ENCODE measurements at places on chromosomes 7 and 10.

DNA sequence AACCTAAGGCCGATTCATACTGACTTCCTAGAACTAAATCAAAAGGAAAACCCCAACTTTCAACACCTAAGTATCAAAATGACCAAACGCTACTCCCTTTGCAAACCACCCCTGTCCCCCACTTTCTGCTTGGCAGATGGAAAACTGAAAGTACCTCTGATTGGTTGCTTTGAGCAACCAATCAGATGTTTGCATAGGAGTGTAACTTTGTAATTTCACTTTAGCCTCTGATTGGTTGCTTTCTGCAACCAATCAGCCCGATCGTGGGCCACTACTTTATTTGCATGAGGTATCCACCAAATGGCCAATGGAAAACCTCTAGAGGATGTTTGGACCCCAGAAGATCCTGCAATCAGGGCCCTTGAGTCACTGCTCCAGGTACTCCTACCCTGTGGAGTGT, 12.3 kb upstream of the SNX10 start:
- no peak for DNase-seq

GRCh38 chr7:70595755-70596597, 536.0 kb upstream of the GALNT17 start:
- no peak for DNase-seq

DNA sequence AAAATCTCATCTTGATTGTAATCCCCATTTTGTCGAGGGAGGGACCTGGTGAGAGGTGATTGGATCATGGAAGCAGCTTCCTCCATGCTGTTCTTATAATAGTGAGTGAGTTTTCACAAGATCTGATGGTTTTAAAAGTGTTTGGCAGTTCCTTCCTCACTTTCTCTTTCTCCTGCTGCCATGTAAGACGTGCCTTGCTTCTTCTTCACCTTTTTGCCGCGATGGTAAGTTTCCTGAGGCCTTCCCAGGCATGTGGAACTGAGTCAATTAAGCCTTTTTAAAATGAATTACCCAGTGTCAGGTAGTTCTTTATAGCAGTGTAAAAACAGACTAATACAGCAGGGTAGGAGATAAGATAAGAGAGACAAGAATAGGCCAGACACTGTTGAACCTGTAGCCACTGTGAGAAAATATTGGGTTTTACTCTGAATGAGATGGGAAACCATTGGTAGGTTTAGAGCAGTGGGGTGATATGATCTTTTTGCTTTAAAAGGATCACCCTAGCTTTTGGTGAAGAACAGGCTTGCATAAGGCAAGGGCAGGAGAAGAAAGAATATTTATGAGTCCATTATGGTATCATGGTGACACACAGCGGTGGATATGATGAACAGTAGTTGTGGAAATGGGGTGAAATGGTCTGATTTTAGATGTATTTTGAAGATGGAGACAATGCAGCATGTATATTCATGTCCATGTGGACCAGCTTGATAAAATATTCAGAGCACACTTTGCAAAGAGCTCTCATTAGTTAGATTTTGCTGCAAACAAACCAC, 11.5 kb downstream of the OR6B1 start:
- no peak for DNase-seq

GRCh38 chr7:46626691-46627310, 705.7 kb upstream of the IGFBP3 start:
- peak; percentile 3 for DNase-seq

DNA sequence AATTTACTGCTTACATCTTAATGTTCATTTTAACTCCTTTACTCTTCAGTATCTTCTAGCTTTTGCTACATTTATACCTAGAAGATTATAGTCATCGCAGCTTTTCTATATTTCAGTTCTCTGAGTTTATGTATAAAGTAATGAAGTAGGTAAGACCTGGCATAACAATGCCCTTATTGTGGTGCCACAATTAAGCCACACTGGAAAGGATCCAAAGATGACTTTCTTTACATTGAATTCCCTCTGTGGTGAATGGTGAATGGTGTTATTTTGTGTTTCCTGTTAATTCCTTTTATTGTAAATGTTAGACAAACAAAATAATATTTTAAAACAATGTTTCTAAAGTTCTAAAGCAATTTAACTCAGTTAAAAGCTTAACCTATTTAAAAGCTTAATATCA, 36.2 kb downstream of the SEMA3D start:
- DNase-seq: no peak

DNA sequence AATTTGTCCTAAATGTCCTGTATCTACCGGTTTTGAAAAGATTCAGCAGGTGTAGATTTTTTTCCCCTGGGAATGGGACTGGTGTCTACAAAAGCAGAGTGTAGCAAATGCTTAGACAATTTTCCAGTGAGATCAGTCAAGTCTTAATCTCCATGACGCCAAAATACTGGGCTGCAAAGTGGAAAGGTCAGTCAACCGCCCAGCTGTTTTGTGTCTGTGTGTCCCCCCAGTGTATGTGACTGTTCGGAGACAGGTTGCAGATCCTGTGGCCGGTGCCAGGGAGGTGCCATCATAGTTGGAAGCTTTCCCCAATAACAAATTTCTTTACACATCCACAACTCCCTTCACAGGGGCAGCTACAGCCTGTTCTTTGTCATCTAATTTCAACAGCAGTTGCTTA, 263.8 kb downstream of the ARHGAP12 start:
- DNase-seq: no peak

- no peak for DNase-seq
Measured at GRCh38 chr7:43302211-43302711, 189.8 kb downstream of the HECW1 start.

DNA sequence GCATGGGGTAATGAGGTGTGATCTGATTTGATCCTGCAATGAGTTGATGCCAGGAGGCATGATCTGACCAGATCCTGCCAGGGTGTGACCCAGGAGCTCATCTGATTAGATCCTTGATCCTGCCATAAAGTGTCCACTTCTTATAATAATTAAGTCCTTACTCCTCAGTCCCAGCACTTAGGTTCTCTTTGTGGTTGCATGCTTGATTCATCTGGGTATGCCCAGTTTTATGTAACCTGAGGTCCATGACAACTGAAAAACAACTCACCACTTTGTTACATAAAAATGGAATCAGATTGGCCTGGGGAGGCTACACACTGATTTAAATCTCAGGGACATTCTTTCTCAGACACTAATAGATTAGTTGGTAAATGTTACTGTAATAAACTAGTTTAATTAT, 19.1 kb downstream of the ACADSB start:
- no peak for DNase-seq

DNA sequence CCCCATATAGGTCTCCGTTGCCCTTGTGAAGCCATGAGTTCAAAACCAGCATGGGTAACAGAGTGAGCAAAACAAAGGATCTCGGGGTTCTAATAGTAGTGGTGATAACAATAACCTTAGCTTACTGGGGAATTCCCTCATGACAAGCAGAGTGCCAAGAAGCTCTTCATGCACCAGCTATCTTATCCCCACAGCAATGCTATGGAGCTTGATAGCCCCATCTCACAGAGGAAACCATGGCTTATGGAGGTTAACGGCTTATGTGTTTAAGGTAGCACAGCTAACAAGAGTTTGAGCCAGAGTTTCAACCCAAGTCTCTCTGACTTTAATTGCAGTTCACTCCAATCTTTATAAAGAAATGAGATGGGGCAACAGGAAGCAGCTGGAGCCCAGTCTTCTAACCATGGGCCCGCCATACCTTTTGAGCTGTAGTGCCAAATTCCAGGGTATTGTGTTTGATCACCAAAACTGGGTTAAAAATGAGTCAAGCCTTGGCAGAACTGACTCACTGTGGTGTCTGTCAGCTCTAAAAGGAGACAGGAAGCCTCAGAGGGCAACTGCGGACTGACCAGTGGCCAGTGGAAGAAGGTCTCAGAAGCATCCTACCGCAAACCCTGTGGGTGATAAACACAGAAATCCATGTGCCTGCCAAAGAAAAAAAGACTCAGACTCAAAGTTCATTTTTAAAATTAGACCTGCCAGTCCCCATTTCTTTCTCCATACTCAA, 16.5 kb upstream of the PLAU start:
- DNase-seq: no peak

DNA sequence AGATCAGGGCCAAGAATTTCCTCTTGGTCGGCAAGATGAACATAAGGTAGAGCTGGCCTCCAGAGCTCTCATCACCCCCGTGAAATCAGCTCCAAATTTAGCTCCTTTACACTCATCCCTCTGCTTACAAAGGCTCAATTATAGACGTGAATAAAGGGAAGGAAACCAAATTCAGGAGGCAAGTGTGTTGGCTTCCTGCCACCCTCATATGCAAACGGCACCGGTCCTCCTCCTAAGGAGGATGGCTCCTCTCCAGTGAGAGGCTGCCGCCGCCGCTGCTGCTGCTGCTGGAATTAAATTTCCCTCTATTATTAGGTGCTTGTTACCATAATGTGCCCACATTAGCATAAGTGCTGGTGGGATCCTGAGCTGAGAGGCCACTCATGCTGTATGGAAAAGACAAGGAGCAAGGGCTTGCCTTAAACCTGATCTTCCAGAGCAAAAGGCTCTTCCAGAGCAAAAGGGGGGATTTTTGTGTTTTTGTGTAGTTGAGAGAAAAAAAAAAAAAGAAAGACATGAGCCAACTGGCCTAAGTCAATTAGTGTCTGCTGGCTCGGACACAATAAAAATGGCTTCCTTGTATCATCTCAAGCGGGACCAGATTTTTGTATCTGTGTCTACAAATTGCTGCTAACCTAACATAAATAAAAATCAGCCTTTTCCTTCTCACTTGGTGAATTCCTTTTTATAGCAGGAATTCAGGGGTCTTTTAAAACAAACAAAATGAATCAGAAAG, 68.4 kb downstream of the CDHR3 start:
- peak; percentile 61 for DNase-seq

DNA sequence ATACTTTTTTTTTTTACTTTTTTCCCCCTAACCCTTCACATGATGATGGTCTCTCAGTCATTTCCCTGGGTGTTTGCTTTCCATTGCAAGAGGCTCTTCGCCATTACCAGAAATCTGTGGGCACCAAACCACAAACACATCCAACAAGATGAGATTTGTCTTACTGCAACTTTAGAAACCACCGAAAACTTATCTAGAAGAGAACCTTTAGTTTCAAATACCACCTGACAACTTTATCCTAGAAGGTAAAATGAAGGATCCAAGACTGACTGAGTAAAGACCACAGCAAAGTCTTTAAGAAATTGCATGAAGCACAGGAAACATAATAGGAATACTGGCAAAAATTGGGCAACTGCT, 363.3 kb upstream of the MBL2 start:
- DNase-seq: no peak

- peak; percentile 54 for DNase-seq
Measured at GRCh38 chr10:124626759-124627380, 117.3 kb downstream of the FAM53B start.

DNA sequence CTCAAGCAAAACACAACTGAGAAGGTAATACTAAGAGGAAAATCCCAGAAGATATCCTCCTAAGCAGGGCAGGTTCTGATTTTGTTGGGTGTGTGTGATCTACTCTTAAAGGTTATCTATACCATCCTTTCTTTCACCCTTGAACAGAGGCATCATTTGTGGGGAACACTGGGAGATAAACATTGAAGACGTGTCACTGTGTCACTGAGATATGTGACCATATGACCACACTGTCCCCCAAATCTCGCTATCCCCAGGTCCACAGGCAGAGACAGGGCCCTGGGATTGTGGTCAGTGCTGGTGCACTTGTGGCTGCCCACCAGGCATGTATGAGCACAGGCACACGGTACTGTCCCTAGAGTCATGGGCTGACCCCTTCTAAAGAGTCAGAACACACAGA, 30.0 kb downstream of the TECTB start:
- DNase-seq: no peak

DNA sequence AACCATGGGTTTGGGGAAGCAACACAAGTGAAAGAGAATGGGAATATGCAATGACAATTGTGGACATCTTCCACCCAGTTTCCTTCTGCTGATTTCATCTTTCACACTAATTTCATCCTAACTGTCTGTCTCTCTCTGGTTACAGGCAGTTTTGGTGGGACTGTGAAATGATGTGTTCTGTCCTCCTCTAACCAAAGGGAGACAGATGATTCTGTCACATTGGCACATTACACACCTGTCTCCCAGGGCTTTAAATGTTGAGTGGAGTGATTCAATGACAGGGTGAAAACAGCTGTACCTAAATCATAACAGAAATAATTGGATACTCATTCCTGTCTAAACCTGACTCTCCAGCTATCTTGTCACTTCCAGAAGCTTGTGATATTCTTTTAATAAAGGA, 60.0 kb downstream of the DGKB start:
- no peak for DNase-seq

GRCh38 chr7:151397026-151397425, 12.8 kb downstream of the WDR86 start:
- DNase-seq: no peak

DNA sequence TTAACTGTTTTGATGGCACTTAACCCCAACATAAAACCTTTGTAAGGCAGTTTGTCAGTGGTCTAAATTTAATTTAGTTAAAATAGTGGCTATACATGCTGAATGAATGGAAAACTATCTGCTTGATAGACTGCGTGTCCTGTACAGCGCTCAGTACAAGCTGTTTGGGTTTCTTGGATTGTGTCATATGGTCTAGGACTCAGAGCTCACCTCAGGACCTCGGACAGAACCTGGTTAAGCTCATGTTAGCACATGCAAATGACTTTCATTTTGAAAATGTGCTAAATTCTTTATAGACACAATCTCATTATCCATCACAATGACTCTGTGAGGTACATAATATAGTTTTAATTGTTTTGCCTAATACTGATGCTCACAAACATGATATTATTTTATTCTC, 55.7 kb upstream of the RELN start:
- no peak for DNase-seq

DNA sequence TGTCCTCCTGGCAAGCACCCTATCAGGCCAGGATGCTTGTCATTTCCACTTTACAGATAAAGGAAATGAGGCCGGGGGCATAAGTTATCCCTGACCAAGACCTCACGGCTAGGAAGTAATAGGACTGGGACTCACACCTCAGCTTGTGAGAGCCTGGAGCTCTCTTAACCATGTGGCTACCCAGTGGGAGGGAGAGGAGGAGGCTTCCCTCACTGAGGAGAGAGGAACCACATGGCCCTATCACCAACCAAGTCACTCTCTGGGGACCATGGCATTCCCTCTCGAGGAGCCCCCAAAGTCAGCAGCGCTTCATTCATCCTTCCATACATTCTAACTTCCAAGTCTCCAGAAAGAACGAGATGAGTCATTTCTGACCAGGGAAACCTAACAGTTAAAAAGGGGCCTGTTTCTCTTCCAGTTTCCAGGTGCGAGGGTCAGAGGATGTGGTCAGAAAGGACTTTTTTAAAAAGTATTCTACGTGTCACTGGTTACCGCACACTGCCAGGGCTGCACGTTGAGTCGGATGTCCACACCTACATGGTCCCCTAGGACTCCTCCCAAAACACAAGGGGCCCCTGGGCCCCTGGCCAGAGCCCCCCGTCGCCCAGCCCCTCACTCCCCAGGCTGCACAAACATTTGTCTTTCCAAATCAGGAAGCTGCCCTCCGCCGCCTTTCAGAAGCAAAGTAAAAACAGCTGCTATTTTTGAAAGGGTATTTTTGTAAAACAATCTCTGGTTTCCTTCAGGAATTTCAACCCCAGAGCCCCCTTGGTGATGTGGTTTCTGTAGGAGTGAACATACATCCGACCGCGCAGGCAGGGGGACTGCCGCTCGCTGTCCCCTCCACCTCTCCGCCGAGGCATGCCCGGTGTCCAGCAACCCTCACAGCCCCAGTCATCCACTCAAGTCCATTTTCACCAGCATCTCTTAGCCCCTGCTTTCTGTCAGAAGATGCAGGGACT, 128.2 kb upstream of the CHST15 start:
- DNase-seq: no peak

- no peak for DNase-seq
Measured at GRCh38 chr10:69647819-69648218, 17.8 kb downstream of the FAM241B start.
